ENCODE measurements at places on chromosomes 4 and X.

DNA sequence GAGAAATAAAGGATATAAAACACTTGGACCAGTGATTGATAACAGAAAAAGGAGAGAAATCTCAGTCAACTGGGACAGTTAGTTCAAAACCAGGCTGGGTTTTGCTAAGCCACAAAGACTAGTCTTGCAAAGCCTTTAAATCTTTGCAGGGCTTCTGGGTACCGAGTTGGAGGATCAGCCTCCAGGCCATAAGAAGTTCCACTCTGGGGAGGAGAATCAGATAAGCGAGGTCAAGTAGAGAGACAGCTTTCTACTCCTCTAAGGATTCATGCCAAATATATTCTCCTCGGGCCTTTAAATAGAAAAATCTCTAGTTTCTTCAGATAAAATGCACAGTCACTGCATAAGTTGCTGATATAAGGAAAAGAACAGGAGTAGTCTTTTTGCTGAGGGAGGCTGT lies 92.7 kb downstream of the MFAP3L start:
- no peak for DNase-seq

DNA sequence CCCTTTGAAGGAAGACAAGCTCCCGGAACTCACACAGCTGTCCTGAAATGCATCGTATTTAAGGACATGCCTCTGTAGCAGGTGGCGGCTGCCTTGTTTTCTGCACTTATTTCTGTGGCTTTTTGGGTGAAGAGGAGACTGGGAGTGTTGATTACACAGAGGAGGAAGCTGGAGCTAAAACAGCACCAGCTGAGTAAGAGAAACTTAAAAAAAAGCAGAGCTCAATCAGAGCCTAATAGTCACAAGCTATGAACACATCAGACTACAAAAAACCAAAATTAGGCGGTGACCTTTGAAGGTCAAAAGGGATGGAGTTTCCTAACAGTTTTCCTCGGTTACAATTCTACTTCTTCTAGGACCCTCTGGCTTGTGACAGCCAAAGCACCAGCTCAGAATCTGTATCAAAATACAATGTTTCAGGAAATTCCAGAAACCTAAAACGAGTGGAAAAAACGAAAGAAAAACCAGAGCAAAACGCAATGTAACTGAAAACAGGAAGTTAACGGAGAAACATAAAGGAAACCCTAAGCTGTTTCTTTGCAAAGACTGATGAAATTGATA lies 13.5 kb downstream of the PRKX start:
- DNase-seq: no peak

GRCh38 chr4:17447056-17447455 lies 64.8 kb downstream of the QDPR start:
- no peak for DNase-seq

GRCh38 chrX:1535241-1536041 lies 1.5 kb downstream of the P2RY8 start:
- no peak for DNase-seq

- peak; percentile 7 for DNase-seq
Measured at GRCh38 chr4:46931981-46932380, 22.9 kb upstream of the COX7B2 start.

- no peak for DNase-seq
Measured at GRCh38 chr4:133550436-133550835, 401.3 kb downstream of the PCDH10 start.

GRCh38 chr4:73897380-73898136 lies 28.4 kb downstream of the CXCL1 start:
- no peak for DNase-seq

DNA sequence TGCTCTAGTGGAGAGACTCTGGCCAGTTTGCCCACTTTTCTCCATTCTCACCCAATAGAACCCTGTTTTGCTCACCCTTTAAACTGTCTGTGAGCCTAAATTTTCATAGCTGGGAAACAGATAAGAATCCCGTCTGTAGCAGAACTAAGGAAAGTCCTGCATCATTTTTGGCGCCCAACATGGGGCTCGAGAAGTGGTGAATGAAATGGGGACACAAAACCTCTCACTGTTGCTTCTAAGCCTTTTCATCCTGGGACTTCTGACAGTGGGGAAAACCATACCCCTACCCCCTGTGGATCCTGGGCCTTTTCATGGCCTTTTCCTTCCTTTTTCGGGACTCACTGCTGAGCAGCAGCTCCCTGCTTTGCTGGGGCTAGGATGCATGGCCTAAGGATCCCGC lies 189.9 kb downstream of the INPP4B start:
- no peak for DNase-seq

DNA sequence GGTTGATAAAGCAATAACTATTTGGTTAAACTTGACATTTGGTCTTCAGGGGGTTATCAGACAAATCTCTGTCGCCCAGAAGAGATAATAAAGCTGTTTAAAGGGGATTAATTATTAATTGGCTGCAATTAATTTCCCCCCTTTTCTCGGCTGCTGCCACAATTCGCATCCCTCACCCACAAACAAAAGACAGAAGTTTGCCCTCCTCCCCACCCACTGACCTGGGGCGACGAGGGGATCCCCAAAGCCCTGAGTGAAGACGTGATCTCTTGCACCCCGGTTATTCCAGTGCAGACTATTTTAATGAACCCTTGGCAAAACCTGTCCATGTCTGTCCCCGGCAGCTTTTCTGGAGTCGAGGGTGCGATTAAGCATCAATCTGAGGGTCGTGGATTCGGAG lies 55.7 kb upstream of the TMEM33 start:
- no peak for DNase-seq

DNA sequence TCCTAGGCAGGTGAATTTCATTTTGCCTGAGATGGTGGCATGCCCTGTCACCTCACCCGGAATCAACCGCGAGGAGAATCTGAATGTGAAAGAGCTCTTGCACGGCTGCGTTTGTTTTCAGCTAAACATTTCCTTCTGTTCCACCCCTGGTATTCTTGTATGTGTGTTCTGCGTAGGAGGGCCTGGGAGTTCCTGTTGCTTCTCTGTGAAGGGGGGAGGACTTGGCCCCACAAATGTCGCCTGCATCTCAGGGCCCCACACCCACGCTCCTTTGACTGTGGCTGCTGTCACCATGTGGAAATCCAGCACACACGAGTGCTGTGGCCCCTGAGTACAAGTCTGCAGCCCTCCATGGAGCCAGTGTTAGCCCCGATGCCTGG lies 45.8 kb upstream of the CLCN4 start:
- no peak for DNase-seq

DNA sequence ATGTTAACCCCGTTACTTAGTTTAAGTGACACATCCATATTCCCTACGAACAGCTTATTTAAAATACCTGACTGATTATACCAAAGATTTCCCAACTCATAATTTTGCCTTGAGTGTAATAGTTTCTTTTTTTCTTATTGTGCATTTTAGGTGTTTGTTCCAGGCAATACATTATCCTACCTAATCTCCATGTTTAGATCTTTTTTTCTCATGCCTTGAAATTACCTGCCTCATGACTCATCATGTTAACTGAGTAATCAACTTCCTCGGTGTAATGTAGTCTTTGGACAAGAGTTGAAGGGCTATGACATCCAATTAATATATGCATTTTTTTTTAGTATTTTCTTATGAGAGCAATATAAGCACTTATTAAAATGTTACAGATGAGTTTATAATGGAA lies 228.7 kb upstream of the ANKRD50 start:
- DNase-seq: no peak

DNA sequence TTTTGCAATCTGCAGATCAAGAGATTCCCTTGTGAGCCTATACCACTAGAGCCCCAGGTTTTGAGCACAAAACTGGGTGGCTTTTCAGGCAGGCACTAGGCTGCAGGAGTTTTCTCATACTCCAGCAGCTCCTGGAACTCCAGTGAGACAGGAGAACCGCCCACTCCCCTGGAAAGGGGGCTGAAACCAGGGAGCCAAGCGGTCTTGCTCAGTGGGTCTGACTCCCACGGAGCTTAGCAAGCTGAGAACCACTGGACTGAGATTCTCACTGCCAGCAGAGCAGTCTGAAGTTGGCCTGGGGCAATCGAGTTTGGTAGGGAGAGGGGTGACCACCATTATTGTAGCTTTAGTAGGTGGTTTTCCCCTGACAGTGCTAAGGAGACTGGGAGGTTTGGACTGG lies 313.8 kb upstream of the TEX13C start:
- no peak for DNase-seq

DNA sequence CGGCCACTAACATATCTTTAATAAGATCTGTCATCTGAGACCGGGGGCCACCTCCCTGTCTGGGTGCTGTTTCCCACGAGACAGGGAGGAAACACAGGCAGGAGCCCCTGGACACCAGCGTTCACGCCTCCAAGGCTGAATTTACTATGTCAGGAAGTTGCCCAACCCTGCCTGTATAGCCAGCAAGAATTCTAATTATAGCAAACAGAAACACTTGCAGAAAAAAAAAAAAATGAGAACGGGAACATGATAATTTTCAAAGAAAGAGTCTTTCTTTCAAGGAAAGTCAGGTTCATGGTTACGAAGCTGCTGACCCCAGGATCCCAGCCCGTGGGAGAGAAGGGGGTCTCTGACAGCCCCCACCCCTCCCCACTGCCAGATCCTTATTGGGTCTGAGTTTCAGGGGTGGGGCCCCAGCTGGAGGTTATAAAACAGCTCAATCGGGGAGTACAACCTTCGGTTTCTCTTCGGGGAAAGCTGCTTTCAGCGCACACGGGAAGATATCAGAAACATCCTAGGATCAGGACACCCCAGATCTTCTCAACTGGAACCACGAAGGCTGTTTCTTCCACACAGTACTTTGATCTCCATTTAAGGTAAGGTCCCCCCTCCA lies at the start of gene IL3RA:
IL3RA (plus strand) TSS at position 455 of the 613 bp plus-strand sequence. CDS start 4,981 bp downstream, outside the sequence.
- no peak for DNase-seq

DNA sequence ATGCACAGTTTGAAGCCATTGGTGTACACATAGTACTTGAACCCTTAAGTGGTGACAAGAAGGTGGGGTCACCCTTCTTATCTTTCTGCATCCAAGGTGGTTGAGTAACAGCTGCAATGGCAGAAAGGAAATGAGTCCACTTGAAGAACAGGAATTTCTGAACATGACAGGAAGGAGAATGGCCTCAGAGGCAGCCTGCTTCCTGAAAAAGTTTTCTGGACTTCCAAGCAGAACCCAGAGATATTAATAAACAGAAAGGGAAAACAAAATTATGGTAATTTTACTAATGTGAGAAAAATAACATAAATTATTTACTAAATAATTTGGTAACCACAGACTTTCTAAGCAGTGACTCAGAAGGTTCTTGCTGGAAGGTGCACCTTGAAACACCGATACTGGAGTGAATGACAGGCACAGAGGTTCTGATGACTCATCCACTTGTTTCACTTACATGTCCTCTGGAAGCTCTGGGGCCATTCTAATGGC lies 119.9 kb upstream of the HS3ST1 start:
- DNase-seq: no peak

GRCh38 chrX:44010626-44011025 lies 37.4 kb upstream of the NDP start:
- DNase-seq: no peak

DNA sequence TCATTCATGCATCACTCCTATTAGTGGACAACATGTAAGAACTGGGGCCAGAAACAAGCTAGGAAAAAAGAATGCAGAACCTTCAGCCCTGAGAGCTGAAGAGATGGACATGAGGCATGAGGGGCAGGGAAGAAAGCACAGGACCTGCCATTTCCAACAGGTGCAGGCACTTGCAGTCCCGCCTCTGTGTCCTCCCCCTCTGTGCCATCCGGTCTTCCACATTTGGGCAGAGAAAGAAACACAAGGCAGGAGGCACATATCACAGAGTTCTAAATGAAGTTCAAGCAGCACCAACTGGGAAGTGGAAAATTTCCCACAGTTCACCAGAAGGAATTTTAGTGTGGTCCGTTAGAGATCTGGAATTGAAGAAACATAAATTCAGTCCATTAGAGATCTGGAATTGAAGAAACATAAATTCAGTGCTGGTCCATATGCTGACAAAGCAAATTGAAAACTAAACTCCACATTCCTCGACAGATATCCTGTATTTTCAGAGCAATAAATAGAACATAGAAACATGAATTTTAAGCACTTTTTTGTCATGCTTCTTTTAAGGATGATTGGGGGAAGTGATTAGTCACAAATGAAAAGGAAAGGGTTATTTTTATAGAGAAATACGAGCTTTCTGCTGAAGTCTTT lies 57.2 kb upstream of the DAPP1 start:
- DNase-seq: no peak

- no peak for DNase-seq
Measured at GRCh38 chrX:31909850-31910572, 838.2 kb upstream of the FTHL17 start.

Measured in brain pericyte (primary cell).